Fibroblast of upper back skin (primary cell): ENCODE measurements at places on chromosomes 13 and 19.
A peak's percentile ranks its signal among the peaks of the same experiment; 100 is the strongest.

- DNase-seq, result peak; percentile 38
Observed at GRCh38 chr13:40193286-40194223, 472.9 kb downstream of the FOXO1 start.

GRCh38 chr13:26855071-26855470 lies 94.5 kb upstream of the GPR12 start:
- DNase-seq, result no peak

DNA sequence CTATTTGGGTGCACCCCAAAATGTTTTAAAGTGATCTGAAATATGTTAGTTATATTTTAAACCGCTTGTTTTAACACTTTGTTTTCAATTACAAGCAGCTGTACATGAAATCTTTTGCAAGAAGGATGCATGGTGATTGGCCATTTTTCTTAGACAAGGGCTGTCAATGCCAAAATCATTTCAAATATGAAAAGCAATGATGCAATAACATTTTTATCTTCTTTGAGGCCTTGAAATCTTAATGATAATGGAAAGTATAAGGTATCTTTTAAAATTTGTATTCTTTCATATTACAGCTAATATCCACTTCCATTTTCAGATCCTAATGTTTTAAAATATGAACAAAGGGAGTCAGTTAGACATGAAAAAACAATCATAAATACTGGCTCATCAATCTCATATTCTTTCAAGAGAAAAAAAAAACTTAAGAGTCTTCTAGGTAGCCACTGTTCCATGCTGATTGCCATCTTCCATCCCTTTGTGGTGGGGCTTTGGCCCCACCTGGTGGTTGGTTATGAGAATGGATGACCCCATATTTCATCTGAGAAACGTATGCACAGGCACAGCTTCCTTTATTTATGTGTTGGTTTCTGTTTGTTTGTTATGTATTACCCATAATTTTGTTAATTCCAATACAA lies 330.3 kb upstream of the MIR17HG start:
- peak; percentile 35 for DNase-seq

GRCh38 chr19:13574933-13575332 lies 68.7 kb upstream of the CACNA1A start:
- DNase-seq, result peak; percentile 6

GRCh38 chr13:20142023-20142926 lies 18.6 kb downstream of the GJA3 start:
- no peak for DNase-seq

GRCh38 chr19:17654993-17655392 lies 33.2 kb downstream of the UNC13A start:
- no peak for DNase-seq

GRCh38 chr19:11138601-11139300 lies 16.8 kb downstream of the SPC24 start:
- peak; percentile 85 for DNase-seq

- DNase-seq, result peak; percentile 49
Observed at GRCh38 chr13:29369060-29369743, 226.3 kb downstream of the SLC7A1 start.

DNA sequence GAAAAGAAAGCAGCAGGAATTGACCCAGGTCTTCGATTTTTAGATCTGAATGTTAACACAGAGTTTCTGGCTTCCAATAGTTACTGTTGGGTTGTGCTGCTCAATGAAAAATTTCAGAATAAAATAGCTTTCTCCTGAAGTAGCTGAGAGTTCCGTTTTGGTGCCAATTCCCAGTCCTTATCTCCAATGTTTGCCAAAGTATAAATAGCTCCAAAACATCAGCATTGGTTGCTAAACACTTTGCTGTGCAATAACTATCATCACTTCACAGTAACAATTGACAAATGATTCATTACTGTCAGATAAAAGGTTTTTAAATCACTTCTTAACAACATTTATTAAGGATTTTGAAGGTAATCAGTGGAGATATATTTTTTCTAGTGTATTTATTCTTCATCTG lies 446.0 kb downstream of the PCDH20 start:
- DNase-seq, result no peak

GRCh38 chr13:71659404-71659803 lies 207.6 kb downstream of the DACH1 start:
- no peak for DNase-seq

- no peak for DNase-seq
Observed at GRCh38 chr19:14315433-14315832, 65.8 kb upstream of the ADGRE5 start.

DNA sequence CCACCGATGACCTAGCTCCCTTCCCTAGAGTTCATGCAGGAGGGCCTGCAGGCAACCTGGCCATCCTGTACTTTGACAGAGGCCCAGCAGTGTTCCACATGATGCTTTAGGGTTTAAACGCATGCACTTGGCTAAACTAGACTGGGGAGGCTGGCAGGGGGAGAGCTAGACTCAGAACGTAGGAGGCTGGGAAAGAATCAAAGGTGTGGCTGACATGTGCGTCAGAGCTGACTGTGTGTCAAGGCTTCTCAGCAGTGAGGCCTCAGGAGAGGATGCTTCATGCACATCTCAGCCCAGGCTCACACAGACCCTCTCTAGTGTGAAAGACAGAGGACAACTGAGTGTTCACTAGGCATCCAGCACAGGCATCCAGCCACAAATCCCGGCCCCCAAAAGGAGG lies 28.7 kb downstream of the DNMT1 start:
- DNase-seq, result no peak

- DNase-seq, result peak; percentile 96
Observed at GRCh38 chr19:13022859-13023636, 27.8 kb downstream of the NFIX start.

GRCh38 chr13:24007979-24008620 lies 110.8 kb upstream of the C1QTNF9B start:
- DNase-seq, result no peak

- DNase-seq, result no peak
Observed at GRCh38 chr13:84399320-84400085, 517.2 kb upstream of the SLITRK1 start.

- DNase-seq, result peak; percentile 44
Observed at GRCh38 chr19:35044317-35045117, 3.0 kb downstream of the HPN start.

DNA sequence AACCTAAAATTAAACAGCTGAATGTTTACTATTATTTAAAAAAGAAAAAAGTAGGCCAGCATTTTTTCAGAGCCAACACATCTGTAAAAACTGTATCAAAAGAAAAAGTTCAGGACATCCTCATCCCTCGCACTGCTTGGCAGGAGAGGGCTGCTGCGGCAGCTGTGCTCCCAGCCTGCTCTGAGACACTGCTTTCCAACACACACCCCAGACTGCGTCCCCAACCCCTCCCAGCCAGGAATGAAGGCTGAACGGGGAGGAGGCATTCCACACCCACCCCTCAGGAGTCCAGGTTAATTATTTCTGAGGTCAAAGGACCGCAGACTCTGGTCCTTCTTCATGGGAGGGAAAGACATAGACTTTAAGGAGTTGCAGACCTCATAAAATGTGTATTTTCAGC lies 43.1 kb downstream of the COL4A1 start:
- DNase-seq, result no peak

DNA sequence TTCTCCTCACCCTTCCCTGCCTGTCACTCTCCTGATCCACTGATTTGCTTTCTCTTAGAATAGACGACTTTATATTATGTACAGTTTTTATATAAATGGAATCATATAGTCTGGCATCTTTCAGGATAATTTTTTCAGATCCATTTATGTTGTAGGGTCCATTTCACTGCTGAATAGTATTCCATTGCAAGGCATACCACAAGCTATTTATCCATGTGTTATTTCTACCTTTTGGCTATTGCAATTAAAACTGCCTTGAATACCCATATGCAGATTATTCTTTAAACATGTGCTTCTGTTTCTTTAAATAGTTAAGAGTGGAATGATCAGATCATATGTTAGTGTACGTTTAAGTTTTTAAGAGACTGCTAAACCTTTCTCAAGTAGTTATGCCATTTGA lies 17.8 kb upstream of the ZNF177 start:
- DNase-seq, result no peak

GRCh38 chr13:97130190-97130589 lies 91.9 kb upstream of the MBNL2 start:
- peak; percentile 53 for DNase-seq

DNA sequence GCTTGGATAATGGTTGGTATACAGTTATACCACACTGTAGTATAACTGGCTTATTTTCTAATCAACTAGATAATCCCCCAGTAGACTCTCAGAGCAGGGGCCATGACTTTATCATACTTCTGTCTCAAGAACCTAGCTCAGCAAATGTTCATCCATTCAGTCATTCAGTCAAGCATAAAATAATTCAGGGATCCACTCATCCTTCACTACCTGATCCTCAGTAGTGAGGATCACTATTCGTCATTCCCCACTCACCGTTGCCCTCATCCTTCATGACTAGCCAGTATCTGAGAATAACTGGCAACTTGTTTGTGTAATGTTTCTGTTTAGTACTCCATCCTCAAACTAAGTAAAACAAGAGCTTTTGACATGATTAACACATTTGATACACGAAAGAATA lies 77.6 kb downstream of the TSC22D1 start:
- DNase-seq, result no peak

- no peak for DNase-seq
Observed at GRCh38 chr13:21015284-21015683, 46.1 kb downstream of the LATS2 start.

GRCh38 chr13:41914552-41914951 lies 46.4 kb downstream of the VWA8 start:
- DNase-seq, result no peak

GRCh38 chr13:84294576-84294975 lies 412.3 kb upstream of the SLITRK1 start:
- DNase-seq, result peak; percentile 25

GRCh38 chr13:101425623-101426022 lies 9.3 kb upstream of the NALCN start:
- DNase-seq, result no peak

GRCh38 chr19:56321989-56322440 lies 7.4 kb upstream of the ZSCAN5A start:
- no peak for DNase-seq
